ENCODE measurements at places on chromosomes 5 and 9.

DNA sequence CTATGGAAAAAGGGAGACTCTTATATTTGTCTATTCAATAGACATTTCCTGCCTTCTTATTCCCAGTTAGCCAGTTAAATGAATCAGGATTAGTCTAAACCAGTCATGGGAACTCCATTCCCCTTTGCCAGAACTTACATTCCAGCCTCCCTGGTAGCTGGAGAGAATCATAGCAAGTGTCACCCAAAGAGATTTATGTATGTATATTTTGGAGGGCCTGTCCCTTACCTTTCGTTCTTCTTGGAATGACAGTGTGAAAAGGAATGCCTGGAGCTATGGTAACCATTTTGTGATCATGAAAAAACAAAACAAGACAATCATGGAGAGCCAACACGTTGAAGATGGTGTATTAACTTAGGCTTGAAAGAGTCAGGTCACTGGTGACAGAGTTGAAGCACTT, 627.7 kb downstream of the CCDC171 start:
- peak; percentile 32 for DNase-seq

GRCh38 chr9:118594428-118594827, 774.8 kb downstream of the BRINP1 start:
- no peak for DNase-seq

GRCh38 chr9:136379891-136380290, 6.4 kb upstream of the CARD9 start:
- no peak for DNase-seq

DNA sequence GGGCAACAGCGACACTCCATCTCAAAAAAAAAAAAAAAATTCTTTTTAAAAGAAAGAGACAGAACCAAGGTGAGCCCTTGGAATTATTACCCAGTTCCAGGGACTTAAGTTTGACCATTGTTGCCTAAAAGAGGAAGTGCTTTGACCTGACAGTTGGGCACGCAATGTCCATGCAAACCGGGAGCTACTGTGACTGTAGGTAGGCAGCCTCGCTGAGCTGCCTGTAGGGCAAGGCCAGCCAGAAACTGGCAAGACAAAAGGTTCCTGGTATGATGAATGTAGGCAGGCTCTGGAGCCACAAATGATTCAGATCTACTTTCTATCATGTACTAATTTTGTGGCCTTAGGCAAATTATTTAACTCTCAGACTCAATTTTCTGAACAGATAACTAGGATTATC, 334.8 kb upstream of the ZNF462 start:
- no peak for DNase-seq

- DNase-seq = no peak
Measured at GRCh38 chr5:14404780-14405179, 176.8 kb upstream of the OTULINL start.

GRCh38 chr5:72280581-72281069, 39.4 kb downstream of the MRPS27 start:
- DNase-seq = peak; percentile 31

DNA sequence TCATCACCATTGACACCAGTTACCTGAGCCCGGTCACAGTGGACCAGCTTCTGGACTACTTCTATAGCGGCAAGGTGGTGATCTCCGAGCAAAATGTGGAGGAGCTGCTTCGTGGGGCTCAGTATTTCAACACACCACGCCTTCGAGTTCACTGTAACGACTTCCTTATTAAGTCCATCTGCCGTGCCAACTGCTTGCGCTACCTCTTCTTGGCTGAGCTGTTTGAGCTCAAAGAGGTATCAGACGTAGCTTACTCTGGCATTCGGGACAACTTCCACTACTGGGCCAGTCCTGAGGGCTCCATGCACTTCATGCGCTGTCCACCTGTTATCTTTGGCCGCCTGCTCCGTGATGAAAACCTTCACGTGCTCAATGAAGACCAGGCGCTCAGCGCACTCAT, 520 bp downstream of the CCIN start:
- DNase-seq = no peak

GRCh38 chr5:131163276-131164119, 1.6 kb downstream of the HINT1 start:
- DNase-seq = peak; percentile 35
